Left ventricle myocardium inferior (tissue), 1 donor: ENCODE measurements at places on chromosomes 4 and X. TPM values are rescaled to one million over a fixed set of nuclear protein-coding genes. Genes with fewer than 3 reads are reported as not detected.

DNA sequence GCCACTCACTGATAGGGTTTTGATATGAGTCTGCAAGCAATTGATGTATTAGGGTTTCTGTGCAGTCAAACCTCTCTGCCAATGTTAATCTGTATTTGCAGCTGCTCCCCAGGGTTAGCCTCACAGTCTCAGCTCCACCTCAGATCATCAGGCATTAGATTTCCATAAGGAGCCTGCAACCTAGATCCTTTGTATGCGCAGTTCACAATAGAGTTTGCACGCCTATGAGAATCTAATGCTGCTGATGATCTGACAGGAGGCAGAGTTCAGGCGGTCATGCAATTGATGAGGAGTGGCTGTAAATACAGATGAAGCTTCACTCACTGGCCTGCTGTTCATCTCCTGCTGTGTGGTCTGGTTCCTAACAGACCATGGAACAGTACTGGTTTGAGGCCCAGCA, 280.6 kb downstream of the PAPSS1 start:
- no peaks in the 10 kb centered on the region for H3K36me3 ChIP-seq
- no peaks in the 10 kb centered on the region for H3K27me3 ChIP-seq
- no peak for DNase-seq
- no peak overlapping the region for H3K4me3 ChIP-seq
- no peaks in the 10 kb centered on the region for H3K4me1 ChIP-seq

- H3K27ac ChIP-seq = no peak overlapping the region
- no peak overlapping the region for H3K4me3 ChIP-seq
- peaks cover 60% of the 10 kb centered on the region for H3K27me3 ChIP-seq
- no peaks in the 10 kb centered on the region for H3K4me1 ChIP-seq
Measured at GRCh38 chr4:112031712-112032328, 113.4 kb upstream of the FAM241A start.

- no peaks in the 10 kb centered on the region for H3K27me3 ChIP-seq
- H3K4me3 ChIP-seq = no peak overlapping the region
- DNase-seq = no peak
- H3K4me1 ChIP-seq = no peaks in the 10 kb centered on the region
- no peak overlapping the region for H3K27ac ChIP-seq
Measured at GRCh38 chrX:38657562-38657961, 96.2 kb downstream of the TSPAN7 start.

- H3K36me3 ChIP-seq = peaks cover 45% of the 10 kb centered on the region
- H3K27ac ChIP-seq = no peak overlapping the region
- H3K4me1 ChIP-seq = peaks cover 45% of the 10 kb centered on the region
- no peak overlapping the region for H3K4me3 ChIP-seq
Measured at GRCh38 chr4:24550441-24551175, 33.7 kb downstream of the DHX15 start.

- peaks cover 8% of the 10 kb centered on the region for H3K36me3 ChIP-seq
- no peak for DNase-seq
- H3K27me3 ChIP-seq = no peaks in the 10 kb centered on the region
- H3K27ac ChIP-seq = no peak overlapping the region
- H3K4me3 ChIP-seq = no peak overlapping the region
Measured at GRCh38 chr4:2305766-2306501, 44.0 kb upstream of the MXD4 start.

DNA sequence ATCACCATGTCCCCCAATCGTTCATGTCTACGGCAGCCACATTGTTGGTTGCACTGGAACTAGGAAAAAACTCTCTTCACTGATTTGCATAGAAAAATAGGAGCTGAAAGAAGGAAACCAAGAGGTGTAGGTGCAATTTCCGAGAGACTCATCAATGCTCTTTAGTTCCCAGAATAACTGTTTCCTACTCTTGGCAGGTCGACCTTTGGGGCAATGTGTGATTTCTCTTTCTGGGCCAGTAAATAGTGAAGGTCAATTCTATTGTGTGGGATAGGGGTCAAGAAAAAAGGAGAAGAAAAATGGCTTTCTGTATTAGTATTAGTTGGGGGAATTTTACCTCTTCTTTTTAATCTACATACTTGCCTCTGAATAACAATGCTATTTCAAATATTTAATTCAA, 55.9 kb upstream of the PDE5A start:
- H3K4me3 ChIP-seq = no peak overlapping the region
- no peaks in the 10 kb centered on the region for H3K27me3 ChIP-seq
- no peak for DNase-seq

GRCh38 chr4:56971383-56971782, 6.0 kb downstream of the NOA1 start:
- peaks cover 80% of the 10 kb centered on the region for H3K36me3 ChIP-seq
- H3K4me1 ChIP-seq = peaks cover 18% of the 10 kb centered on the region

The CPLX1 gene
- 4.8 TPM for total RNA-seq

The GRIA3 gene
- total RNA-seq = 3.7 TPM
